ENCODE measurements at places on chromosomes 13 and 19.
A peak's percentile ranks its signal among the peaks of the same experiment; 100 is the strongest.

DNA sequence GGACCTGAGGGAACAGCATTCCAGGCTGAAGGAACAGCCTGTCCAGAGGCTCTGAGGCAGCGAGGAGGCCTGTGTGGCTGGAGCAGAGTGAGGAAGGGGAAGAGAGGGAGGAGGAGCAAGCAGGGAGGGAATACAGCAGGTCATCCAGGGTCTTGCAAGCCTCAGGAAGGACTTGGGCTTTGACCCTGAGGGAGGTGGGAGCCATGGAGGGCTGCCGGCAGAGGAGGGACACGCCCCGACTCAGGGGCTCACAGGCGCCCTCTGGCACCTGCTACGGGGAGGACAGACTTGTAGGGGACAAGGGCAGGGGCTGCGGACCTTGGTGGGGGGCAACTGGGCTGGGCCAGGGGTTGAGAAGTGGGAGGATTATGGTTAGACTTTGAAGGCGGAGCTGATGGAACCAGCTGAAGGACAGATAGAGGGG lies 4.7 kb downstream of the TINCR start:
- no peak for DNase-seq

DNA sequence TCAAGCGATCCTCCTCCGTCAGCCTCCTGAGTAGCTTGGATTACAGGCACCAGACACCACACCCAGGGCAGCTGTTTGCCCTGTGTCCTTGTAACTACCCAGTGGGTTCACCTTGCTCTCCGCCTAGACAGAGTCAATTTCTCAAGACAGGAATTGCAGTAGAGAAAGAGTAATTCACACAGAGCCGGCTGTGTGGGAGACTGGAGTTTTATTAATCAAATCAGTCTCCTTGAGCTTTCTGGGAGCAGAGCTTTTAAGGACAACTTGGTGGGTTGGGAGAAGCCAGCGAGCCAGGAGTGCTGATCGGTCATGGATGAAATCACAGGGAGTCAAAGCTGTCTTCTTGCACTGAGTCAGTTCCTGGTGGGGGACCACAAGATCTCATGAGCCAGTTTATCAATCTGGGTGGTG lies 20.6 kb upstream of the ADGRE1 start:
- no peak for DNase-seq

GRCh38 chr19:1079566-1080111 lies 12.7 kb downstream of the ARHGAP45 start:
- DNase-seq, result no peak

GRCh38 chr19:15010501-15011300 lies 31.0 kb upstream of the SLC1A6 start:
- no peak for DNase-seq

- no peak for DNase-seq
Measured at GRCh38 chr13:84080748-84081530, 198.7 kb upstream of the SLITRK1 start.

DNA sequence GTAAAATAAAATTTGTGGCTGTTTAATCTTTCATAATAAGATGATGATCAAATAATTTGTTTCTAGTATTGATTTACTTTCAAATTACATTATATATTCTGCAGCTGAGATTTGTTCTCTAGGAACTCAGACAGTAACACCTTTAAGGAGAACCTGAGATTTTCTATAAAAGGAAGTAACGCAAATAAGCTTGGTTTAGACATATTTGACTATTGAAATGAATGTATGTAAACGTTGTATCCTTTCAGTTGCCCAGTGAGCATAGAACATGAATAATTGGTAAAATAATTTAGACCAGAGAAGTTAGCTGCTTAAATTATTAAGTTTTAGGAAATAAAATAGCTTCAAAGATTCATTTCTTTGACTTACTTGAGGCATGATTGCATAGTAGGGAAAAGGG lies 3.1 kb downstream of the CDK8 start:
- no peak for DNase-seq

DNA sequence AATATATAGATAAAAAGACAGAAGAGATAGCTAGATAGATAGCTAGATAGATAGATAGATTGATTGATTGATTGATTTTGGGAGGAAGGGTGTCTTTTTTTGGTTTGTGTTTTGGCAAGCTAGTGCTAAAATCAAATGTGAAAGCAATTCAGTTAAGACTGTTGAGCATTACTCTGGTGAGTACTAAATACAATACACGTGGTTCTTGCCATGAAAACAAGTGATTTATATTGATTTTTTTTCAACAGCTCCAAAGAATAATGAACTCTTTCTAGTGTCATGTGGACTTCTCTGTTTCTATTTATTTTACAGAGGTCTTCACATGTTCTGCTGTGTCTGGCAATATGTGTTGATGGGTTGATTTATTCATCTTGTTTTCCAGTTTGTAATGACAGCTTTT lies 172.0 kb downstream of the POU4F1 start:
- peak; percentile 2 for DNase-seq

GRCh38 chr13:104436555-104436954 lies 1370.3 kb upstream of the SLC10A2 start:
- no peak for DNase-seq
